Fibroblast of upper back skin (primary cell): ENCODE measurements at places on chromosomes 2 and 18.

DNA sequence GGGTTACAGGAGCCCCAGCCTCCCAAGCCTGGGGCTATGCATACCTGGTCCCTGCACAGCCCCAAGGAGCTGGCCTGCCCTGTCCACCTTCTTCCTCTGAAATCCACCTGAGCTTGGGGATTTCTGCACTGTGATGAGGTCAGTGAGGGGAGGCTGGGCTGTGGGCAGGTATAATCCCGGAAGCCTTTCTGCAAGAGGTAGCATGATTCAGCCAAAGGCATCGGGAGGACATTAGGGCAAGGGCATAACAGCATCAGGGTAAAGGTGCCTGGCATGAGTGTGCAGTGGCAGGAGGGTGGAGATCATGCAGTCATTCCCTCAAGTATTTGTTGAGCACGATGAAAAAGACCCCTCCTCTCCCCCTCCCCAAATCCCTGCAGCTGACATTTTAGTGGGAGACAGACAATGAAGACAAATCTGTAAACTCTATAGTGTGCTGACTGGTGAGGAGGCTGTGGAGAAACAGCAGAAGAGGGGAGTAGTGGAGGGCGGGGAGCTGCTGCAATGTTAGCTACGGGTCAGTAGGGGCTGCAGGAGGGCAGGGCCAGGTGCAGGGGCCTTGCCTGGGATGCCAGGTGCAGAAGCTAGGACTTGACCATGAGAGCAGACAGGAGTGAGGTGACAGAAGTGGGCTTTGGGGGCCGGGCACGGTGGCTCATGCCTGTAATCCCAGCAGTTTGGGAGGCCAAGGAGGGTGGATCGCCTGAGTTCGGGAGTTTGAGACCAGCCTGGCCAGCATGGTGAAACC is 18.7 kb downstream of the ZFP36L2 start:
- no peak for DNase-seq

DNA sequence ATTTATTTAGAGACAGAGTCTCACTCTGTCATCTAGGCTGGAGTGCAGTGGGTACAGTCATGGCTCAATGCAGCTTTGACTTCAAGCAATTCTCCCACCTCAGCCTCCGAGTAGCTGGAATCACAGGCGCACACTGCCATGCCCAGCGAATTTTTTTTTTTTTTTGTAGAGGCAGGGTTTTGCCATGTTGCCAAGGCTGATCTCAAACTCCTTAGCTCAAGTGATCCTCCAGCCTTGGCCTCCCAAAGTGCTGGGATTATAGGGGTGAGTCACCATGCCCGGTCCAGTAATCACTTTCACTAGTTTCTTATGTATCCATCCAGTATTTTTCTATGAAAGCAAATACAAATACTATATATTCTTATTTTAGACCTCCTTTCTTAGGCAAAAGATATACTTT is 24.0 kb downstream of the PRKAG3 start:
- DNase-seq, result no peak

GRCh38 chr18:61308004-61308403 is 25.2 kb upstream of the CDH20 start:
- no peak for DNase-seq

- peak; percentile 62 for DNase-seq
Measured at GRCh38 chr2:45889053-45889452, 237.6 kb downstream of the PRKCE start.

GRCh38 chr2:12257476-12257875 is 459.3 kb upstream of the TRIB2 start:
- DNase-seq, result no peak

- DNase-seq, result no peak
Measured at GRCh38 chr2:136012315-136012714, 26.9 kb upstream of the DARS1 start.

DNA sequence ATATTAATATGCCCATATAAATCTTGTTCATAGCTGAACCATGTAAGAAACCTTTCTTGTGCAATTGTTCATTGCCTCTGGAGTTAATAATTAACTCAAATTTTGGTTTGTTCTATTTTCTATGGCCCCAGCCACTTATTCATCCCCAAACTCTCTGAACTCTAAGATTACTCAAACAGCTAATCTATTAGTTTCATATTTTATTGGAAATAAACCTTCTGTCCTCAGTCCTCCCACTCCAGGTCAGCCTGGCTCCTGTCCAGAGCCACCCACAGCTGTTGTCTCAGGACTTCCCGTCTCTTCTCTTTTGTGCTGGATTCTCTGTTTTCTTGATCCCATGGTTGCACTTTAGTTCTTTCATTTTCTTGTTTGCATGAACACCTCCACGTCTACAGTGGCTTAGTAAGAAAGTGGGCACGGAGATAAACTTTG is 4.4 kb upstream of the RNF103 start:
- DNase-seq, result no peak

DNA sequence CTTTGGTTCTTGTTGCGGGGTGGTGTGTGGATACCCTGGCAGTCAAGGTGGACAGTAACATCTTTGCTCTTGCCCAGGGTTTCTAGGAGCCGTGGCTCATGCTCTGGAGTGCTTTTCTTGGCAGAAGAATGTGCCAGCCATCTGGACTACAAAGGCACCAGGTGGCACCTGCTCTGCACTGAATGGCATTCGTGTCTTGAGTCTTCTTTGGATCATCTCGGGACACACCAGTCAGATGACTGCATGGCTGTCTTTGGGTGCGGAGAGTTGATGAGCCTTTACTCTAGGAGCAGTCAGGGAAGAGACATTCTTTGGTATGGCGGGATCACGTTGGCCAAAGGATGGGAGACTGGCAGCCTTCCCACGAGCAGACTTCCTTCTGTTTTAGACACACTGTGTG is 104.1 kb upstream of the SEC11C start:
- DNase-seq, result no peak

GRCh38 chr2:111226876-111227700 is 106.4 kb downstream of the BCL2L11 start:
- DNase-seq, result peak; percentile 80

DNA sequence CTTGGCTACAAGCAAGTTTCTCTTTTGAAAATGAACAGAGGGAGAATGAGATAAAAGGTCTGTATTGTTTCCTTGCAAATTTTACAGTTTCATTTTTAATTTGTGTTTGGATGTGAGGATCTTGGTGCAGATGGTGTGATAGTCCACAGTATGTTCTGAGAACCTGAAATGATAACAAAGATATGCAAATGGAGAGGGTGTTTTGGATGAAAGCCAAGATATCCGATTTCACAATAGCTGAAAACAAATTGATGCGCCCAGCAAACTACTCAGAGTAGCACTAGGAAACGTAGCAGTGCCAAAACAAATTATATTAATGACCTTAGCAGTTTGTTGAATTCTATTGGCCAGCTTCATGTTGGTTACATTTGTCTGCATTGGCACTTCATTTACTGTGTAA is 683.5 kb downstream of the TMEM182 start:
- no peak for DNase-seq

- DNase-seq, result no peak
Measured at GRCh38 chr2:156189143-156189542, 143.4 kb downstream of the NR4A2 start.

DNA sequence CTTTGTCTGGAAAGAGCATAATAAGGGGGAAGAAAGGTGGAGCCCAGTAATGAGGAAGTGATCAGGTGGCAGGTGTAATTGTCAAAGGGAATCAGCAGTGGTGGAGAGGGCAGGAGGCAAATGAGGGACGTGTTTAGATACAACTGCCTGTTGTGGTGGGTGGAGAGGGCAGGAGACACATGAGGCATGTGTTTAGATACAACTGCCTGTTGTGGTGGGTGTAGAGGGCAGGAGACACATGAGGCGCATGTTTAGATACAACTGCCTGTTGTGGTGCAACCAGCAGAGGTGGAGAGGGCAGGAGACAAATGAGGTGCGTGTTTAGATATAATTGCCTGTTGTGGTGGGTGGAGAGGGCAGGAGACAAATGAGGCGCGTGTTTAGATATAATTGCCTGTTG is 173.1 kb downstream of the ANKRD30B start:
- no peak for DNase-seq

DNA sequence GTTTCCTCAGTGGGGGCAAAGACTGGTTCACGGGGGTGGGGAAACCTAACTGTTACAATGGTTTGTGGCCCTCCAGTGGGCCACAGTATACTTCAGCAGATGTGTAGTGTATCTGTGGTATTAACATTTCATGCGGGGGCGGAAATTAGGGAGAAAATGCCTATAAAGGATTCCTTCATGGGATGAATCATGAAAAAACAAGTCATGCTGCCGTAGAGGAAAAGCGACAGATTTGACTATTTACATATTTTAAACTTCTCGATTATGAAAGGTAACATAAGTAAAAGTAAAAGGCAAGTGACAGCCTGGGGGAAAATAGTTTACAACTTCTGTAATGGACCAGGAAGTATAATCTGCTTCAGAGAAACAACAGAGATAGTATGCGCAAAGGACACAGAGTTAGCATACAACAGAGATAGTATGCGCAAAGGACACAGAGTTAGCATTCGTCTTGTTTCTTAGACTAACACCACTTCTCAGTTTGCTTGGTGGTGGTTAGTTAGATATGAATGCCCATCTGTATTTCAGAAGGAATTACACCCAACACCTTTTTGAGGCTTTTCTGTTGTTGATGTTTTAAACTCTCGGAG is 41.1 kb downstream of the MRPS9 start:
- no peak for DNase-seq

GRCh38 chr2:231614559-231615057 is 21.9 kb downstream of the TEX44 start:
- no peak for DNase-seq

DNA sequence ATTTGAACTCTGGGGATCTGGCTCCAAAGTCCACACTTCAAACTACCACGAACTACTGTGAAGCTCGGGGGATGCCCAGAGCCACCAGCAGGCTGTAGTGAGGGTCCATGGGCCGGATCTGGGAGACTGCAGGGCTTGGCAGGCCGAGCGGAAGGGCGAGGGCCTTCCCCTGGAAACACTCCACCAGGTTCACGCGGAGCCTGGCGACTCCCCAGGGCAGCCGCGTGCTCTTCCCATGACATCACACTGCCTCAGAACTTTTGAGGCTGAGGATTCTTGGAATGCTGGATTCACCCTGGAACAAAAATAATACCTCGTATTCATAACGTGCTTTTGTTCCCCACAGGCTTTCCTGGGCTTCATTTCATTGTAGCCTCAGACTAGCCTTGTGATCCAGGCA is 201.0 kb downstream of the SMAD7 start:
- DNase-seq, result peak; percentile 87

GRCh38 chr2:215796140-215796855 is 217.1 kb downstream of the MREG start:
- peak; percentile 93 for DNase-seq

DNA sequence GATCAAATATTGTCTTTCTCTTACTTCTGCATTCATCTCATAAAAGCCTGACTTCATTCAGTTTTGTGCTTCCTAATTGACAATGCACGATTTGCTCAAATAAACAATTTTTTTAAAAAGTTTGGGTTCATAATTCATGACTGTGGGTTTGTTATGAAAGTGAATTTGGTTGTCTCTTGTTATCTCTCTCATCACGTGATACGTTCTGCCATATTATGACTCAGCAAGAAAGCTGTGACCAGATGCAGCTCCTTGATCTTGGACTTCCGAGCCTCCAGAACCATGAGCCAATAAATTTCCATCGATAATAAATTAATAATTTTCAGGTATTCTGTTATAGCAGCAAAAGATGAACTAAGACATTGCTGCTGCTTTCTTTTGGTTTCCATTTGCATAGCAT is 156.5 kb upstream of the LRATD1 start:
- no peak for DNase-seq

DNA sequence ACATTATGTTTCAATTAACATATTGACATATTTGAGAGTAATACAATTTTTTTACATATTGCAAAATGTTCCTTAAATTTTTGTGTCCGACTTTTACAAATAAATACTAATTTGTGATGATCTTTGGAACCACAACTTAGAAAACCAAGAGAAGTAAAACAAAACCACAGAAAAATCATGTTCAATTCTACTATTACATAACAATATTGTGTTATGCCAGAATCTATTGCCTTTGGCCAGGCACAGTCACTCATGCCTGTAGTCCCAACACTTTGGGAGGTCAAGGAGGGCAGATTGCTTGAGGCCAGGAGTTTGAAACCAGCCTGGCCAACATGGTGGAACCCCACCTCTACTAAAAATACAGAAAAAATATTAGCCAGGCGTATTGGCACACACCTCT is 92.8 kb upstream of the APCDD1 start:
- DNase-seq, result no peak

GRCh38 chr2:45627911-45628310 is 16.8 kb upstream of the SRBD1 start:
- DNase-seq, result peak; percentile 70

DNA sequence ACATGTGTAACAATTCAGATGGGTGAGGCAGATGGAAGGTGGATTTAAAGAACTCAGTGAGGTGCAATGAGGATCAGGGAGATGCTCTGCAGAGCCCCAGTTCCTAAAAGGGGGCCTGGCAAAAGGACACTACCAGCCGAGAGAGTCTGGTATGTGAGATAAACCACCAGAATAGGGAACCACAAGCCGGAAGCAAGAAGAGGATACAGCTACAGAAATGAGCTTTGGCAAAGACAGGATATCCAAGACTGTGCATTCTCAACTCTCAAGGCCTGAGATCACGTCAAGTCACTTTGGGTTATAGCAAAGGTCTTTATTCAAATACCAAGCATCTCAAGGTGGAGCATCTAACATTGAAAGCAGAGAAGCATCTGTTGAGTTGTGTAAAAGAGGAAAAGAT is 293.5 kb downstream of the ARHGAP15 start:
- DNase-seq, result no peak
